ENCODE measurements at places on chromosomes 2 and 18.
A peak's percentile ranks its signal among the peaks of the same experiment; 100 is the strongest.

DNA sequence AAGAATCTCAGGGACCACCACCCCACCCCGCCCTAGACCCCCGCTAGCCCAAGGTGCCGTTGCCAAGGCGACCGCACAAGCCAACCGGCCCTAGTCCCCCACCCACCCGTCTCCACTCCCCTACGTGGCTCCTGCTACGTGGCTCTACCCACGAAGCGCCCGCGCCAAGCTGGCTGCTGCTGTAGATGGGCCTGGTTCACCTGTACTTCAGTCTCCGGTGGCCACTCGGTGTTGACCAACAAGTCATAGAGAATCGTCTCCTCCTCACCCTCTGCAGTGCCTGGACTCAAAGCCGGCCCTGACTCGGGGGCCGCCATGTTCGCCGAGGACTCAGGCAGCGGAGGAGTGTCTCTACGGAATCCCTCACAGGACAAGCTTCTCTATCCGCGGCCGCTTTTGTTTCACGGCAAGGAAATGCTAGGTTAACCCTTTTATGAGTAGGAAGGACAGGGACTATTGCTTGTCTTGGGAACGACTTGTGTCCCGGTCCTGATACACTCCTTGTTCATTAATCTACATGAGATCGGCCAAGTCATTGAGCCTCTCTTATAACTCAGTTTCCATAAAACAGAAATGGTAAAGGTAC lies at the start of gene NBAS:
Gene NBAS, minus strand, starts transcription at position 347 of the 586 bp plus-strand sequence. Its CDS starts 30 bp downstream, at position 317.
- DNase-seq: peak; percentile 76

GRCh38 chr2:119537792-119538191 lies 6.5 kb upstream of the CFAP221 start:
- no peak for DNase-seq

GRCh38 chr2:149315461-149315860 lies 14.9 kb upstream of the LYPD6 start:
- DNase-seq: no peak

DNA sequence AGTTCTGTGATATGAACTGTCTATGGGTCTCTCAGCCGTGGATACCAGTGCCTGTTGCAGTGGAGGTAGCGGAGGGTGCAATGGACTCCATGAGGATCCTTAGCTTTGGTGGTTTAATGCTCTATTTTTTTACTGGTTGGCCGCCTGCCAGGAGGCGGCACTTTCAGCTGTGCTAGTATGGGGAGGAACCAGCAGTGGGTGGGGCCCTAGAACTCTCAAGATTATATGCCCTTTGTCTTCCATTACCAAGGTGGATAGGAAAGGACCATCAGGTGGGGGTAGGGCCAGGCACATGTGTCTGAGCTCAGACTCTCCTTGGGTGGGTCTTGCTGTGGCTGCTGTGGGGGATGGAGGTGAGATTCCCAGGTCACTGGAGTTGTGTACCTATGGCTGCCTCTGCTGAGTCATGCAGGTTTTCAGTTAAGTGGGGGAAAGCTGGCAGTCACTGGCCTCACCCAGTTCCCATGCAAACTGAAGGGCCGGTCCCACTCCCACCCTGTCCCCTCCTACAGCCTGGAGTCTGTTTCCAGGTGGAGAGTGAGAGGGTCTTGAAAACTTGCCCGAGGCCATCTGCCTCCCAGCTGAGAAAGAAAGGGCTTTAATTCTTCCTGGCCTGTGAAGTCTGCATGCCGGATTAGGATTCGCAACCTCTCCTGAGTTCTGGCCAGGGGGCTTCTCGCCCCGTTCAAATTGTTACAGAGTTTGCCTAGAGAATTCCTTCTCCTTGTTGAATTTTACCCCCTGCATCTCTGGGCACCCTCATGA lies 14.5 kb downstream of the KCNS3 start:
- no peak for DNase-seq

DNA sequence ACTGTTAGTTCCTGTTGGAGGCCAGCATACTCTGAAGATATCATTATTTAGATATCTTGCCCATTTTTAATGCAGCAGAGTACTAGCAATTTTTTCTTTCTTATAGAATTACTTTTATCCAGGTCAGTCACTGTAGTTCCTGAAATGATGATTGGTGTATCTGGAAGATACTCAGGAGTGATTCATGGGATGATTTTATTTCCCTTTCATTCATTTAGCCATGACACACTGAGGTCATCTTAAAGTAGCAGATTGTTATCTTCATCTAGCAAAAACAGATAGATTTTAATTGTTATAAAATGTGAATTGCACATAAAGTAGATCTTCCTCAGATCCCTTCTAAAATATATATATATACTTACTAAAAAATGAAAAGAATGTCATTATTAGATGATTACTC lies 109.1 kb downstream of the PIK3C3 start:
- DNase-seq: no peak

DNA sequence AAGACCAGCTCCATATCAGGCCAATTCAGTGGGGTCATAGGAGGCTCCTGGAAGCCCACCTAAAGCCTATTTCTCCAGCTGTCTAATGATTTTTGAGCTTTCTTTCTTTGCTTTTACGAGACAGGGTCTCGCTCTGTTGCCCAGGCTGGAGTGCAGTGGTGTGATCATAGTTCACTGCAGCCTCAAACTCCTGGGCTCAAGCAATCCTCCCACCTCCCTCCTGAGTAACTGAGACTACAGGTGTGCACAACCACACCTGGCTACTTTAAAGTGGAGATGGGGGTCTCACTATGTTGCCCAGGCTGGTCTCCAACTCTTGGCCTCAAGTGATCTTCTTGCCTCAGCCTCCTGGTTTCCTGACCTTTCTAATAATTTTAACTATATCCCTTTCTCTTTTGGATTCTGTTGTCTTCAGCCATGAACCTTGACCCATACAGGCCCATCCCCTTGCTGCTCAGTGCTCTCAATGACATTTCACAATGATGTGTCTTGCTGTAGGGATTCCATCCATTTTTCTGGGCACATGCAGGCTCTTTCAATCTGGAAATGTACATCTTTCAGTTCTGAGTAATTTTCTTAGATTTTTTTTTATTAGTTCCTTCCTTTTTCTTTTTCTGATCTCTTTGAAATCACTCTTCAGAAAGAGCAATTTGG lies 29.7 kb downstream of the GNLY start:
- DNase-seq: no peak

GRCh38 chr2:143117225-143117624 lies 12.0 kb upstream of the ARHGAP15 start:
- DNase-seq: no peak

DNA sequence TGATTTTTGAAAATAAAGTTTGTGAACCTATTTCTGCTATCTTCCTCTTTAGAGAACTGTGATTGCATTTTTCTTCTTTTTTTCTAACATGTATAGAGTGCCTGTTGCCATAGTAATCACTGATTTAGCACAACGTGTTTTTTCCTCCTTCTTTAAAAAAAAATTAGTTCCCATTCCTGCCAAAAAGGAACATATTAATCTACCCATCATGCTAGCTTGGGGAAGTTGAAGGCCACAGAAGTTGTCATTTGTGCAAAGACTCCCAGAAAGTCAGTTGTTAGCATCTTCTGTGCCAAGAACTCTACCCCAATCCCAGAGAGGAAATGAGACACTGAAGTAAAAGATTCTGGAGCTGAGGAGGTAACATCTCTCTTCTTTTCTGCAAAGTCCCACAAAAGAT lies 57.3 kb downstream of the SLC8A1 start:
- DNase-seq: no peak

DNA sequence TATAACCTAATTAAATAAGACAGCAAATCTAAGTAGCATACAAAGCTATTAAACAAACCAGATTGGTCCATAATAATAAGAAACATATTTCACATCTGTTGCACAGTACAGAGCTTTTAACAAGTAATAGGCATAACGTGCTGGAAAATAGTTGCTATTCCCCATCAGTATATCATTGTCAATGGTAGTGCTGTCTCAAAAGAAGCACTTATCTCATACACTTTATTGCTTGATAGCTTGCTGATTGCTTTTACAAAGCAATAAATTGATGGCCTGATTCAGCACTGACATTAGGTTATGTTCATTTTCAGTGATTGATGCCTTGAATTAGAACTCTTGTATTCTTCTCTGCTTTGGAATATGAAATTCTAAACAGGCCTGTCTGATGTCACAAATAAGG lies 641.7 kb downstream of the CBLN2 start:
- DNase-seq: no peak

DNA sequence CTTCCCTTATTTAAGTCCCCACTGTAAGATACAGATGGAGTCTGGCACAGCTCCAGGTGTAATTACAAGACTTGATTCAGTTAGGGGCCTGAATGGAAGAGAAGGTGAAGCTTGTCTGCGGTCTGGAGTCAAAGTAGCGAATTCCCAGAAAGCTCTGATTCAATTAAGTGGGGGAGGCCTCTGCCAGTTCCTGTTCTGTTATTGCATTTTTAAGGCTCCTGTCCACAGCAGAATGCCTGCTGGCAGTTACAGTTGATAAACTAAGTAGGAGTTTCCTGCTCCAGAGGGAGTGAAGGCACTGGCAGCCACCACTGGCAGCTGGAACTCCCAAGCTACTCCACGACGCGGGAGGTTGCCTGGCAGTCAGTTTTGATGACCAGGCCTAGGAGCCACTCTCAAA lies 181.1 kb downstream of the SOCS6 start:
- no peak for DNase-seq

DNA sequence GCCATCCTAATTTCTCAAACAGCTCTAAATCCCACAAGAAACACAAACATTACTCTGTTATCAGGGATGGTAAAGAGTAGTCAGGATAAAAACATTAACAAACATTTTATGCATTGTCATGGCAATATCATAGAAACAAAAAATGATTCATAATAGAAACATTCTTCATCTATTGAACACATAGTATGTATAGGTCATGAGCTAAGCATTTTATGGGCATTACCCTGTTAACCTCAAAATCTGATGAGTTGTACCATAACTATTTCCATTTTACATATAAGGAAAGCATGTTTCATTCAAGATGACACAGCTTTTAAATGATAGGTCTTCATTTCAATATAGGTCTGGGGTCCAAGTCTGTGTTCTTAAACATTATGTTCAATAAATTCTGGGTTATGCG lies 344.9 kb downstream of the RND3 start:
- DNase-seq: no peak

DNA sequence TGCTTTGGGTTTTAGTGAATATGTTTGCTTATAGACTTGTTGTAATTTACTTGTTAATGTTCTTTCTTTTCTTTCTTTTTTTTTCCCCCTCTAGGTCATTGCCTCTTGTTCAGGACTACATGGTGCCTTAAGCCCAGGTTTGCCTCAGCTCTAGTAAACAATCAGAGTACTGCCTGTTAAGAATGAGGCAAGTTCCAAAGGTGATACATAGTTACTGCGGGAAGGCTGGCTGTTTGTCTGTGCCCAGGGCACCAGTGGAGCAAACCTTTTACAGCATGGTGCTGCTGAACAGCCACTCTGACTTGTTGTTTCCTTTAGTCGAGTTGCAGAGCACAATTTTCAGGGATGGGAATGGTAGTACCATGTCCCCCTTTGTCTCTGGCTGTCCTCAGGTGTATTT lies 517.2 kb downstream of the NYAP2 start:
- no peak for DNase-seq

DNA sequence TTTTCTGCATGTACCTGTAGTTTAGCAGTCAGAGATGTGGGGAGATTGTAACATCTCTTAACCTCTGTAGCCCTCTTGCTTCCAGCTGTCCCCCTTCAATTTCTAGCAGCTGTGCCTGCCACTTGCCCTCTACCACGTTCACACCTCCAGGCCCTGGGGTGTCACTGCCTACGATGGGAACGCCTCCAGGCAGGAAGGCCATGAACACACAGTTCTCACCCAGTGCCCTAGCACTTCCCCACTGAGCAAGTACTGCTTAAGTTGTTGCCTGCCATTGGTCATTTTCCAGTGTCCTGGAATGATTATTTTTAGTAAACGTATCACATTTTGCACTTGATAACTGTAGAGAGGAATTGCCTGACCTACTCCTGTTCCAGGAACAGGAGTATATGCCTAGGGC lies 77.1 kb upstream of the B3GNT7 start:
- DNase-seq: no peak

GRCh38 chr2:172951554-172951953 lies 124.1 kb upstream of the MAP3K20 start:
- DNase-seq: no peak

GRCh38 chr2:205929246-205929942 lies 156.6 kb downstream of the INO80D start:
- DNase-seq: no peak

GRCh38 chr18:23487738-23488570 lies 15.4 kb upstream of the RMC1 start:
- no peak for DNase-seq

All from NCI-H2081 (cell line).